Choroid plexus epithelial cell (primary cell): ENCODE measurements at places on chromosomes 3 and 15.
A peak's percentile ranks its signal among the peaks of the same experiment; 100 is the strongest.

- DNase-seq, result peak; percentile 17
Observed at GRCh38 chr3:151268267-151269235, 9.8 kb downstream of the P2RY14 start.

GRCh38 chr3:99896482-99896881, 78.8 kb downstream of the CMSS1 start:
- no peak for DNase-seq

DNA sequence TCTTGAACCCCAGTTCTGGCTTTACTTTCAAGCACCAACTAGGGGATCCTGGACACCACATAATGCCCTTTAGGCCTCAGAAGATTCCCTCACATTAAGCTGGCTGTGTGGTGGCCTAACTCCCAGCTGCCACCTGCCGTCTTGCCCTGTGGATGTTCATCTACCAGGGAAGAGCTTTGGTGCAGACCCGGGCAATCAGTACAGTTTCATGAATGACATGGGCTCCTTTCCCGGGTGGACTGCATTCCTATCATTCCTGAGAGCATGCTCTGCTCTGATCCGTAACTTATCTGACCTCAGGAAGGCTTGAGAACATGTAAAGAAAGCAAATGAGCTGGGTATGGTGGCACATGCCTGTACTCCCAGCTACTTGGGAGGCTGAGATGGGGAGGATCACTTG, 50.0 kb upstream of the GSK3B start:
- peak; percentile 38 for DNase-seq

- no peak for DNase-seq
Observed at GRCh38 chr3:14376348-14377043, 25.9 kb upstream of the SLC6A6 start.

DNA sequence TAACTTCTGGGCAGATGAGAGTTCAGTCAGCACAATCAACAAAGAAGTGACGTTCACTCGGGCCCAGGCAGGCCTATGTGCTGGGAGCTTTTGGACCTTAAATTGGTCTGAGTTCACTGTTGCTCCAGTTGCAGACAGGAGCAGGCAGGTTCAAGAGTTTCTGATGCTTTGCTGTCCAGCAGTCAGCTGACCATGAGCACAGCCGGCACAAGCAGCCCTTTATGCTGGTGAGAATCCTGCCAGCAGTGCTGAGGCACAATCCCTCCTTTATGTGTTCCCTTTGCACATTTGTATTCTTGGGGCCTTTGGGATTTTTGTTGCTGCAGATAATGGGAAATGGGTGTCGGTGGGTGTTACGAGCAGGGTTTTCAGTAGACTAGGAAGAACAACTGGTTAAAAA, 81.2 kb upstream of the GOLGA8J start:
- DNase-seq, result peak; percentile 22
